RWPE1 (cell line): ENCODE measurements at places on chromosomes 2 and 18.

DNA sequence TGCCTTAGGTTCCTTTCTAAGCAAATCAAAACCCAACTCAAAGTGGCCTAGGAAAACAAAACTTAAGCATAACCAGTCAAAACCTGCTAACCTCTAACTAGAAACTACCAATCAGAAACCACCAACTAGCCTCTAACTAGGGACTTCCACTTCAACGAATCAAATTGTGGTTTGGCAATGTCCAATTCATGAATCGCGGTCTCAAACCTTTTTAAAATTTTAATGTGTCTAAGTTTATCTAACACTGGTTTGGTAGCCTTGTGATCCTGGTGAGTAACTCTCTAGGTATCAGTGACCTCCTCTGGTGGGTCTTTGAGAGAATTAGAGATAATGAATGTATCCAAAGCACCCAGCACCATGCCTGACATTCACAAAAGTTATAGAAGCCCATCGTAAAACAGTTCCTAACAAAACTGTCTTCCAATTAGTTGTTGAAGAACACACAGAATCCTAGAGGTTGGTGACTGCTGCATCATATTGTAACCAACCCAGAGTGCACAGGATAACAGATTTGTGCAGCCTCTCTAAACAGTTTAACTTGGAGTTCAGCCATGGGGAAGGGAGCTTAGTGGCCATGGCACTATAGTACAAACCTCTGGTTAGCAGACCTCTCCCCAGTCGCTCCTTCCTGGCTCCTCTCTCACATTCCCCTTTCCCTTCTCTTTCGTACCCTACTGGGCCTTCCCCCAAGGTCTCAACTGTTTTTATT, 45.2 kb upstream of the B3GNT2 start:
- no peak for DNase-seq

GRCh38 chr2:106296182-106296815, 102.2 kb upstream of the UXS1 start:
- DNase-seq = no peak

GRCh38 chr2:5172923-5173322, 519.3 kb upstream of the SOX11 start:
- no peak for DNase-seq

- peak; percentile 32 for DNase-seq
Measured at GRCh38 chr2:113755835-113756354, 547 bp downstream of the SLC35F5 start.

DNA sequence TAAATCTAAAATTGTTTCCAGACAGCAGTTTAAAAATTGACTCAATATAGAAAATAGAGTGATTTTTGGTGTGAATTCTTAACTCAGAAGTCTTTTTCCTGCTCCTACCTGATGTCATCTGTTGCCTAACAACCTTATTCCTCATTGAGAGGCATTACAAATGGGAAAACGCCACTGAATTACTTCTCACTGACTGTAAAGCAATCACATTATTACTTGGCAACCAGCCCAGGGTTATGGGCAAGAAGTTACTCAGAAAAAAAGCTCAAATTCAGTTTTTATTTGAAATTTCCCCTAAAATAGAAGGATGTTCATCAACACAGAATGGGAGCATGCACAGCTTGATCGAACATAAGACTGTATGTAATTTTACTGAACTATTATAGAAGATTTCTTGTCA, 201.8 kb upstream of the GULP1 start:
- no peak for DNase-seq

DNA sequence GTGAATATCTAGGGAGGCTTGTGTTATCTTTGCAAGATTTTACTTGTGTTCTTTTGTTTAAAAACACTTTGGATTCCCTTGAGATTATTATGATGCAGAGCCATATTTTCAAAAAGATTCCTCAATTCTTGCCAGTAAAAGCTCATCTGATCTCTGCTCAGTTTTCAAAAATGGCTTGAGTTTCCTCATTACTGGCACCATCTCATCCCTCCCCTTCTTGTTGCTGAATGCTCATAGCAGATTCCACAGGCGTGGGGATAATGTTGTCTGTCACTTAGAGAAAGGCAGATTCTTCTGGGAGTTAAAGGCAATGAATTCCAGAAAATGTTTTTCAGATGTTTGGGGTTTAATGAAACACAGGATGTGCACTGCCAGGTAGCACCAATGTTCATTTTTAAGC, 170.4 kb upstream of the TANK start:
- DNase-seq = no peak

- DNase-seq = no peak
Measured at GRCh38 chr2:105643405-105644173, 101.1 kb upstream of the NCK2 start.

GRCh38 chr18:11163665-11164064, 14.3 kb upstream of the PIEZO2 start:
- no peak for DNase-seq

GRCh38 chr2:225011585-225011984, 30.7 kb downstream of the DOCK10 start:
- DNase-seq = no peak

- DNase-seq = no peak
Measured at GRCh38 chr2:204722691-204723090, 177.4 kb downstream of the PARD3B start.

DNA sequence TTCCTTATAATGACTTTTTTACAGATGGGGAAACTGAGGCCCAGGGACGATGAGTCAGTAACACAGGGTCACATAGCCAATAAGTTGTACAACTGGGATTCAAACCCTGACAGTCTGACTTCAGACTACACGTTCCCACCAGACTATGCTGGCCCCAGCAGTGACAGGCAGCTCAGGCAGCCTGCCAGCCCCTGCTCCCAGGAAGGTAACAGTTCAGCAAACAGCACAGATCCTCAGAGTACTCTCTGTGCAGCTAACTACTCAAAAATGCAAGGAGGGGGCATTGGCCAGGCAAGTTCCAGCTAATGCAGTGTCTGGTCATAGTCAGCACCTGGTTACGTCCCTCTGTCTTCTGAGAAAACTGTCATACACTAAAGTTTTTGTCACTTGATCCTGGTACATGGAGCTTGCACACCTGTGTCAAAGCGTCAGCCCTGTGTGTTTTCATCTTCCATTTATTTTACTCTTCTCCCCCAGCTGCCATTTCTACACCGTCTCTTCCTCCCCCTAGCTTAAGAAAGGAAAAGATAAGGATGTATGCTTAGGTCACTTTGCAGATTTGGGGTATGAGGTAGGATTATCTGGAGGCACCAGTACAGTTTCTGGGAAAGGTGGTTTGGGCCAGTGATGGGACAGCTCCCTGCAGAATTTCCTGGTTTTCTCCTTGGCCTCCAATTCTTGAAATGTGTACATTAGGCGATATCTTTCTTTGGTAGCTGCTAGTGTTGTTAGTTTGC, 4.5 kb downstream of the SMARCAL1 start:
- DNase-seq = no peak

DNA sequence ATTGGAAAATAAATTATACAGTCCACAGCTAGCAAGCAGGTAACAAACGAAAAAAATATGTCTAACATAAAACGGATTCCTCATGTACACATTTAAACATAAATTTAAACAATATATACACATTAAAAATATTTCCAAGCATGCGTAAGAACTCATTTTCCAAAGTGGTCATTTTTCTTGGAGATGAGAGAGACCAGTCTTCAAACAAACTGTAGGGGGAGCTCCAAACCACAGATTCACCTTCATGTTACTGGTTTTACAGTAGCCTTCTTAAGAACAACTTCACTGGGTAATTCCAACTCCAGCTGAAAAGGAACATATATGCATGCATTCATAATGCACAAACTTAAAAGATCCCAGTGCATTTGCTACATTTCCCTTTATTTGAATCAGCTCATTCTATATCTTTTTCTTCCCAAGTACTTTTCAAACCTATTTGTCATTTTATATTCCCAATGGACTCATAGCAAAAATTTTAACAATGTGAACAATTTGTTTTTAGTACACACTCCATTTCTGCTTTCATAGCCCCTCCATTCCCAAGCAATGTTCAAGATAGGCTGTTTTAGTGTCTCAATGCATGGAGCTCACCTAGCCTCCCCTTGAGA, 4.7 kb upstream of the STAMBP start:
- DNase-seq = peak; percentile 55

- DNase-seq = no peak
Measured at GRCh38 chr2:179677077-179677688, 184.2 kb downstream of the ZNF385B start.
